GM04503 (cell line): ENCODE measurements at places on chromosomes 11 and 22.

- DNase-seq, result no peak
Observed at GRCh38 chr11:86594746-86595145, 77.7 kb downstream of the ME3 start.

- DNase-seq, result no peak
Observed at GRCh38 chr11:131397675-131398074, 27.3 kb downstream of the NTM start.

DNA sequence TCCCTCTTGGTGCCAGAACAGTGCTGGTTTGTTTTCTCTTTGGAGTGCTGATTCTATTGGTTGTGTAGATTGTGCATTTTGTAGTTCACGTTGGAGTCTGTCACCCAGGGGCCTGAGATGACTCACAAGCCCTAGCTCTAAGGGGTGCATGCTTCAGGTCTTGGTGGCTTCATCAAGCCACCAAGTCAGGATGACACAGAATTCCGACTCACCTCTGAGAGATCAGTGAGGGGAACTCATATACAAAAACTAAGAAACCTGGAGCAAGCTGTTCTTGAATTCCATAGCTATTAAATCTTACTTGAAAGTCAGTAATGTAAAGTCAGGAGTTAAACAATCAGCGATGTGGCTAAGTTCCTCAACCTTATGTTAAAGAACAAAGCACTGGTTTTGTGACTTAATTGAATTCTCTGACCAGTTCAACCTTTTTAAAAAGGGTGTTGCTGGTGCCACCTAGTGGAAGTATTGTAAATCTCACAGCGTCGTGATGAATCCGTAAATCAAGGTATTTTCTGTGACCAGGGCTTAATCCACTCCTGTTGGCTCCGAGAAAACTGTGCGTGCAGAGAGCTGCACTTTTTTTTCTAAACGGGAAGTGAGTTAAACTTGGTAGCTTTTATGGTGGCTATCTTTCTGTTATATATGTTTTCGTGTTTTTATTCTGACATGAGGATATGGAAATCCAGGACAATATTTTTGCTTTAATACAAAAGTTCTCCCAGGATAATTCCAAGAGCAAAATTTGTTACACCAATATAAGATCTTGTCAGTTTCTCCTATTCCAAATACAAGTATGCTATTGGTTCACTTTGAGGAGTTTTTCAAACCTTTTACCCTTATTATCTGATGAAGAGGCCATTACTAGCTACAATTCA, 14.6 kb downstream of the MMP13 start:
- no peak for DNase-seq

DNA sequence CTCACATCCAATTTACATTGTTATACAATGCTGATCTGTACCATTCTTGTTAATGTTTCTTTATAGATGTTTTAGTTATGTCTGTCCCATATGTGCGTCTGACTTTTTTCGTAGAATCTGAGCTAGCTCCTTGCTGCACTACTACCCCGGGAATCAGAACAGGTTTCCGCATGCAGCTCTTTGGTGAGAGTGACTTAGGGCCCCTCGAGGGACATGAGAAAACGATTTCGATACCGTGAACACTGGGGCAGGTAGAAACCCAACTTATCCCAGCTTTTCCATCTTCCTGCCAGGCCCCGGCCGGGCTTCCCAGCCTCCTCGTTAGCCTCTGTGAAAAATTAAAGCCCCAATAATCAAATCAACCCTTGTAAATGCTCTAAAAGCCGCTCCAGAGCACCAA, 23.4 kb upstream of the PKNOX2 start:
- no peak for DNase-seq

GRCh38 chr22:44352378-44353035, 39.8 kb upstream of the SHISAL1 start:
- no peak for DNase-seq

DNA sequence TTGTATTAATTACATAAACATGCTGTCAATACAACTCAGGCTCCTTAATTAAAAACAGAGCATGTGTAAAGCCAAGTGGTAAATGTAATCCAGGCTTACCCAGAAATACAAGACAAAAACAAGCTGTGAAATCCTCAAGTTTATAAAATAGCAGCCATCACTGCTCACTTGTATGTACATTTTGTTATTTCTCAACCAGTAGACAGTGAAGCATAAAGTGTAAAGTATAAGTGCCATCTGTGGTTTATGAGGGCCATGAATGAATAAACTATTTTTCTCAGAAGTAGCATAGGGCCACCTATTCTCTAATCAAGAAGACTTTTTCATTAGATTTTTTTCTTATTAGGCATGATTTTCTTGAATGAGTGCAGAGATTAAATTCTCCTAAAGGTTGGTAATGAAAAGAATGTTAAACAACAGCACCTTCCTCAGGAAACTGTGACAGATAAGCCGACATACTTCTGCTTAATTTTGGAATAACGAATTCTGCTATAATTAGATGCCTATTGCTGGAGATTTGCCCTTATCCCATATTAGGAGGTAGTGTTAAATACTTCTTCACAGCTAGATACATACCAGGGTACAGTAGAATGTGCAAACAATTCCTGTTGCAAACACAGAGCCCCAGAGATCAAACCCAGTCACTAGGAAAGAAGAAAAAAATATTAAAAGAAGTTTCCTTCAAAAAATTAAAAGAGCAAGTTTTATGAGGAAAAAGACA, 13.0 kb downstream of the SLC5A12 start:
- no peak for DNase-seq

- DNase-seq, result no peak
Observed at GRCh38 chr22:21026783-21027692, 5.3 kb downstream of the SLC7A4 start.

DNA sequence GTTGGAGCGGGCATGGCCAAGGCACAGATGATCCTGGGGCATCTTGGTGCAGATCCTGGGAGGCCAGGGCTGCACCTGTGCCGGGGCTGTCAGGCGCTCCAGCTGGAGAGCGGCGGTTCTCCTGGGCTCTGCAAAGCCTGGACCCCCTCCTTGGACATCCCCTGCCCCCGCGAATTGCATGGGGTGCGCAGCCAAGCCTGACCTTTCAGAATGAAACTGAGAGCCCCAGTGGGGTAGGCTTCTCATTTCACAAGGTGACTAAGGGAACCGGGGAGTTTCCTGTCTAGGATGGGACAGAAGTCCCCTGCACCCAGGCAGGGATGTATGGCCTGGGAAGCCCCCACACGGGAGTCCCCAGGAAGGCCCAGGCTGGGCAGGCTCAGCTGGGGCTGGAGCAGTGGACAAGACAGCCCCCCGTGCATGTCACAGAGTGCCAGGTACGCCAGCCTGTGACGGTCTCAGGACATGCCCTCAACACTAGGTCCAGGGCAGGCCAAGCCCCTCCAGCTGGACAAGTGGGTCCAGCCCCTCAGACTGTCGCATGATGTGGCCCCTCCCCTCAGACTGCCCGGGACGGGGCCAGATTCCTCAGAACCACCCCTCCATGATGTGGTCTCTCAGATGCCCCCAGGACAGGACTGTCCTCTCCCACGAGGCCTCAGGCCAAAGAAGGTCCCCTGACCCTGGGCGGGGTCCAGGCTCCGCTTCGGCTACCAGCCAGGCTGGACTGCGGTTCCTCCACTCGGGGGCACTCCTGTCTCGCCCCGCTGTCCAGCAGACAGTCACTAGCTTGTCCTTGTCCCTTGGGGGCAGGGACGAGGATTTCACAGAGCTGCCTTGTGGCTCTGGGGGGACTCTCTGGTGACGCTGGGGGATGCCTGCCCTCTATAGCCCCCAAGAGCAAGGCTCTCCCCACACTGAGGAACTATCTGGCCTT, 2.3 kb downstream of the LSP1 start:
- no peak for DNase-seq

DNA sequence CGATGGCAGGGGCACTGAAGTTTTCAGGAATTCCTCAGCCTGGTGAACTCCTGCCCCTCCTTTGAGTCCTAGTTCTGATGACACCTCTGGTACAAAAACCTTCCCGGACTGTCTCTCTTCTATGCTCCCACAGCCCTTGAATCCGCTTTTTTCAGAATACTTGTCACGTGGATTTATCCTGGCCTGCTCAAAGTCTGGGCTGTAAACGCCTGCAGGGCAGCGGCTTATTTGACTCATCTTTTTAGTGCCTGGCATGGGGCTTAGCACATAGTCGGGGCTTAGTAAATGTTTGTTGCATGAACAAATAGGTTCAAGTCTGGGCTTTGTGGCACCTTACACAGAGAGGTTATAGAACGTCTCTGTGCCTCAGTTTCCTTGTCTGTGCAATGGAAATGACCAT, 13.4 kb upstream of the KCNJ11 start:
- DNase-seq, result no peak

- no peak for DNase-seq
Observed at GRCh38 chr11:2521733-2522630, 77.2 kb downstream of the KCNQ1 start.

DNA sequence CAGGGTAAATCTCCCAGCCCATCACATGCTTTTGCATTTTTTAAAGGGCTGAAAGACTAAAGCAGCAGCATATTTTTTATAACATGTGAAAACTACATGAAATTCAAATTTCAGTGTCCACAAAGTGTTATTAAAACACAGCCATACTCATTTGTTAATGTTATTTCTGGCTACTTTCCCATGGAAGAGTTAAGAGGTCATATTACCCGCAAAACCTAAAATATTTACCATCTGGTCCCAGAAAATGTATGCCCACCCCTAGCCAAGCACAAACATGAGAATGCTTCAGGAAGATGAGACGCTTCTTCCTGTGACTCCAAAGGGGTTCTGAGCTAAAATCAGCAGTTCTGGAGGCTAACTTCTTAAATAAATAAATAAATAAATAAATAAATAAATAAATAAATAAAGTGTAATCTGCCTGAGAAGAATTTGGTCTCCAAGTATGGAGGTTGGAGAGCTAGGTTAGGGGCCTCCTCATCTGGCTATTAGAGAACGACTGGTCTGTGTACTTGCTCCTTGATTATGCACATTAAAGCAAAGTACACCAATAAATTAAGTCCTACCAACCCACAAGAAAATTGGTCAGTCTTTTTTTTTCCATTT, 9.7 kb downstream of the IMMP1L start:
- no peak for DNase-seq

DNA sequence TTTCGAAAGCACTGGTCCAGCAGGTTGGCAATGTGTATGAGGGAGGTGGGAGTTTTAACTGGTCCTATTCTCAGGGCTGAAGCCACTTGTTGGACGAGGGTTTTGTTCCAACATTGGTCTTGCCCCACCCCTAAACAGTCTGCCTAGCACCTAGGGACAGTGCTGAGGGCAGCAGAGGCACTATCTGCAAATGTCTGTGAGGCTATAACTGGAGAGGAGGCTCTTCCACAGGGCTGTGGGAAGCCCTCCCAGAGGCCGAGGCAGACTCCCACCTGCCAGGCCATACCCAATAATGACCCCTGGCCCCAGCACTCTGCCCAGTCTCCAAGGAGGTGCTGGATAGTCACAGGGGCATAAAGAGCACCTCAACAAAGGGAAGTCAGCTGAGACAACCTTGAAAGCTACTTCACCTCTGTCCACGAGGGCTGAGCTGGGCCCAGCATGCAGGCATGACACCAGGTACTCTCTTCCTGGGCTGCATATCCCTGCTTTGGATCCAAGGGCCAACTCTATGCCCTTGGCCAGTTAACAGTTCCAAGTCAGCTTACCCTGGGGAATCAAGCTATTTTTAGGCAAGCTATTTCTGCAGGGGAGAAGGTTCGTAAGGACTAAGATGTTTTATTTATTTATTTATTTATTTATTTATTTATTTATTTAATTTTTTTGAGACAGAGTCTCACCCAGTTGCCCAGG, 40.2 kb upstream of the SLC25A1 start:
- DNase-seq, result no peak
